ENCODE measurements at places on chromosomes 3 and 15. TPM values are rescaled to one million over a fixed set of nuclear protein-coding genes. Genes with fewer than 3 reads are reported as not detected.
A peak's percentile ranks its signal among the peaks of the same experiment; 100 is the strongest.

The ERICH6 gene
- not detected for total RNA-seq

DNA sequence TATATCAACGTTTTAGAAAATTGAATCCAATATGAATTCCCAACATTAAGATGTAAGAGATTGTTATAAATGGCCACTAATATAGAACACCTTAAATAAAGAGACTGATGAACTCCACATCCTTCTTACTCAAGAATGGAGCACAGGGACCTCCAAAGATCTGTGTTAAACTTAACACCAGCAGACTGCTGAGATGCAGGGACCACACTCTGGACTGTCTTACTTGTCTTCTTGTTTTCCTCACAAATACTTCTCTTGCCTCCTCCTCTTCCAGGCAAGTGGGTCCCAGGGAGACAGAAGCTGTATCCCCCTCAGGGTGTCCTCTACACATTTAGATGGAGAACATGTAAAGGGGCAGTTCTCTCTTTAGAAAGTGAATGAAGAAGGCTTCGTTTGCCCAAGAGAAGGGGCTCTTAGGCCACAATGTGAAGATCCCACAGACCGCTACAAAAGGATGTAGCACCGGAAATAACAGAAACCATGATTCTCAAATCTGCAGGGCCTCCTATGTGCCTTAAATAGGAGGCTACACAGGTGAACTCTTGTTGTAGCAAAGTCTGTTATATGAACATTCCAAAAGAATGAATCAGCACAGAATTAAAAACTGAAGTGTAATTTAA, 52.2 kb downstream of the SATB1 start:
- no peak for DNase-seq
- H3K27ac ChIP-seq = no peak overlapping the region
- H3K27me3 ChIP-seq = no peaks in the 10 kb centered on the region
- H3K4me1 ChIP-seq = no peaks in the 10 kb centered on the region
- peaks cover 7% of the 10 kb centered on the region for H3K36me3 ChIP-seq

DNA sequence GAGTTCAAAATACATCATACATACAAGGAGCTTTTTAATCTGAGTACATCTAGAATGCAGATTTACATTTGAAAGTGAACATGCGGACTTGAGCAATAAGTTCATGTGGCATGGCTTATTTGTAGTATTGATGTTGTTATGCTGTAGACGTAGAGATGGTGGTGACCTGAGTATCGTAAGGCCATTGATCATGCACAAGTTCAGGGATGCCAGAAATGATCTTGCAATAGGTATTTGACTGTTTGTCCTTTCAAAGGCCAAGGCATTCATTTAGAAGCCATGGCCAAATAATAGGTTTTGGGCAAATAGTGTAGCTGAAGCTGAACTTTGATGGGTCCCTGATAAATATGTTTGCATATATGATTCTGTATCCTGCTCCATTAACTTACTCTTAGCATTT, 35.0 kb downstream of the ARNT2 start:
- H3K4me1 ChIP-seq = no peaks in the 10 kb centered on the region
- DNase-seq = no peak
- H3K36me3 ChIP-seq = no peaks in the 10 kb centered on the region
- H3K27ac ChIP-seq = no peak overlapping the region
- no peaks in the 10 kb centered on the region for H3K27me3 ChIP-seq

- H3K27me3 ChIP-seq = no peaks in the 10 kb centered on the region
- H3K4me1 ChIP-seq = peaks cover 69% of the 10 kb centered on the region
- H3K36me3 ChIP-seq = no peaks in the 10 kb centered on the region
- no peak for DNase-seq
- no peak overlapping the region for H3K4me3 ChIP-seq
- H3K27ac ChIP-seq = no peak overlapping the region
Observed at GRCh38 chr3:71432044-71432975, 151.2 kb downstream of the FOXP1 start.

GRCh38 chr15:89837134-89837829, 22.6 kb upstream of the ANPEP start:
- peak overlapping the region; percentile 84 for H3K27ac ChIP-seq
- peaks cover 29% of the 10 kb centered on the region for H3K4me1 ChIP-seq
- no peak overlapping the region for H3K4me3 ChIP-seq
- DNase-seq = no peak
- H3K36me3 ChIP-seq = peaks cover 16% of the 10 kb centered on the region

- no peaks in the 10 kb centered on the region for H3K27me3 ChIP-seq
- no peak overlapping the region for H3K27ac ChIP-seq
- no peaks in the 10 kb centered on the region for H3K36me3 ChIP-seq
- peaks cover 22% of the 10 kb centered on the region for H3K4me1 ChIP-seq
Observed at GRCh38 chr3:107660306-107660976, 137.7 kb downstream of the BBX start.

DNA sequence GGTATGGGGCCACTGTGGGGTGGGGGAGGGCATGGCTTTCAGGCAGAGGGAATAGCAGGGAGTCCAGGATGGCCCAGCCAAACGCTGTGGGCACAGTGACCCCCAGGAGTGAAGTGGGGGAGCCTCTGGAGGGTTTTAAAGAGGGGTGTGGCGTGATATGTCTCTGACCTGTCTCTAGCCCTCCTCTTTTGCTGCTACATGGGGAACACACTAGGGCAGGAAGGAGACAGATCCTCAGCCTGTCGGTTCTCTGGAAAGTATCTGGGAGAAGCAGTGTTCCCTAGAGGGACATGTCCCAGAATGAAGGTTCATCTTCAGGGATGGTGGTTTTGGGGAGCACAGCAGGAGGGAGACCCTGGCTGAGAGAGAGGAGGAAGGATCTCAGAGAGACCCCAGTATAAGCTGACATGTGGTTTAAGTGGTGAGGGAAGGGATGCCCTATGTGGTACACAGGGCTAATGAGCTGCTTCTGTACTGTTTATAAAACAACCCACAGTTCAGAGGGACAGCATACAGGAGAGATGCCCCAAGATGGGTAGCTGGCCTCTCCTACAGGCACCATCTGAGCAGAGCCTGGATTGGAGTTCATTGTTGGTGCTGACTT, 37.7 kb downstream of the TRIM71 start:
- no peak overlapping the region for H3K4me3 ChIP-seq
- no peaks in the 10 kb centered on the region for H3K27me3 ChIP-seq
- no peak for DNase-seq
- no peak overlapping the region for H3K27ac ChIP-seq
- no peaks in the 10 kb centered on the region for H3K36me3 ChIP-seq
- H3K4me1 ChIP-seq = no peaks in the 10 kb centered on the region

- peaks cover 47% of the 10 kb centered on the region for H3K4me1 ChIP-seq
- peak overlapping the region; percentile 87 for H3K27ac ChIP-seq
- no peak for DNase-seq
- H3K27me3 ChIP-seq = no peaks in the 10 kb centered on the region
Observed at GRCh38 chr15:39578851-39579486, 1.9 kb upstream of the THBS1 start.

The CCR8 gene
- not detected for total RNA-seq

The CHP1 gene
- total RNA-seq = 119 TPM

DNA sequence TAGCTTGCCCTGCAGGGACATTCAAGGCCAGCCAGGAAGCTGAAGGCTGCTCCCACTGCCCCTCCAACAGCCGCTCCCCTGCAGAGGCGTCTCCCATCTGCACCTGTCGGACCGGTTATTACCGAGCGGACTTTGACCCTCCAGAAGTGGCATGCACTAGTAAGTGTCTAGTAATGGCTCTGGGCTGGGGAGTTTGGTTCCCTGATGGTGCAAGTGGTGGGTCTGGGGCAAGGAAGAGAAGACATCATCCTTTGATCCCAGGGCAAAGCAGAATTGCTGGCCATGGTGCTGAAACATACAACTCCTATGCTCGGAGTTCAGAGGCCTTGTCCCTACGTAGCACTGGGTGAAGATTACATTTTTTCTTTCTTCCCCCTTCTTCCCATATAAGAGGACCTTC, 311.4 kb downstream of the EPHB1 start:
- H3K36me3 ChIP-seq = no peaks in the 10 kb centered on the region
- no peaks in the 10 kb centered on the region for H3K27me3 ChIP-seq
- H3K4me1 ChIP-seq = no peaks in the 10 kb centered on the region
- no peak overlapping the region for H3K27ac ChIP-seq
- no peak for DNase-seq

The KLF15 gene
- total RNA-seq = 25.3 TPM

- H3K27ac ChIP-seq = no peak overlapping the region
- H3K36me3 ChIP-seq = no peaks in the 10 kb centered on the region
- no peaks in the 10 kb centered on the region for H3K27me3 ChIP-seq
- H3K4me3 ChIP-seq = no peak overlapping the region
- no peaks in the 10 kb centered on the region for H3K4me1 ChIP-seq
Observed at GRCh38 chr3:120637851-120638559, 41.9 kb downstream of the NDUFB4 start.
